Stimulated activated CD4-positive, alpha-beta T cell treated with anti-CD3 and anti-CD28 coated beads, Interleukin-1b, Interleukin-23, amount 100 ng/mL, for 1 hour (primary cell): ENCODE measurements at places on chromosomes 7 and 10.

DNA sequence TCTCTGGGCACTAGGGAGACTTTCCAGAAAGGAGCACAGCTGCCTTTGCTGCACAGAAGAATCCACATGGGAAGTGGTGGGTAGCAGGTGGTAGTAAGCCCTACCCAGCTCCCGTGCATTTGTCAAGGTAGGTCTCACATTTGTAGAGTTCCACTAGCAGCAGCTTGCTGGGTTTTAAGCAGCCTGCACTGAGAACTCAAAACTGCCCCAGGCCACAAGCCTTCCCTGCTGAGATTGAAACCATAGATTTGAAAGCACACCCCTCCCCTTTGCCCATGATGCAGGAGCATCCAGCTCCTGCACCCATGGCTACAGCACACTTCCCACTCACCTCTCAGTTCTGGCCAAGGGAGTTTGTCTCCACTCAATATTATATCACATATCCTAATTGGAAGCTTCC is 604.5 kb upstream of the STEAP1 start:
- DNase-seq = no peak

- DNase-seq = no peak
Observed at GRCh38 chr7:112173568-112173905, 32.7 kb downstream of the DOCK4 start.

DNA sequence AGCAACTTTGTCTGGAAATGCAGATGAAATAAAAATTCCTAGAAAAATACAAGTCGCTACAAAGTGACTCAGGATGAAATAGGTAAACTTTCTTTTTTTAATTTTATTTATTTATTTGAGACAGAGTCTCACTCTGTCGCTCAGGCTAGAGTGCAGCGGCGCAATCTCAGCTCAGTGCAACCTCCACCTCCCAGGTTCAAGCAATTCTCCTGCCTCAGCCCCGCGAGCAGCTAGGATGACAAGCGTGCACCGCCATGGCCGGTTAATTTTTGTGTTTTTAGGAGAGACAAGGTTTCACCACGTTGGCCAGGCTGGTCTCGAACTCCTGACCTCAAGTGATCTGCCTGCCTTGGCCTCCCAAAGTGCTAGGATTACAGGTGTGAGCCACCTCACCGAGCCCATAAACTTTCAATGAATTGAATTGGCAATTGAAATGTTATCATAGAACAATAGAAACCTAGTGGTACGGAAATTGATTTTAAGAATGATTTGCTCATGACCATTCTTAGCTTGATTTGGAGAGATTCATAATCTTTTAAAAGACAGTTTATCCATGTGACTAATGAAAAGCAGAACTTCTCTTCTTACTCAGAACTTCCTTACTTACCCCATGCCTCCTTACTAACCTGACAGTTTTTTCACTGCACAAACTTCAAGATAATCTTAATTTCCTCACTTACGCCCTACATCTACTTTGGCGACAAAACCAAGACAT is 161.7 kb downstream of the FAM107B start:
- no peak for DNase-seq

DNA sequence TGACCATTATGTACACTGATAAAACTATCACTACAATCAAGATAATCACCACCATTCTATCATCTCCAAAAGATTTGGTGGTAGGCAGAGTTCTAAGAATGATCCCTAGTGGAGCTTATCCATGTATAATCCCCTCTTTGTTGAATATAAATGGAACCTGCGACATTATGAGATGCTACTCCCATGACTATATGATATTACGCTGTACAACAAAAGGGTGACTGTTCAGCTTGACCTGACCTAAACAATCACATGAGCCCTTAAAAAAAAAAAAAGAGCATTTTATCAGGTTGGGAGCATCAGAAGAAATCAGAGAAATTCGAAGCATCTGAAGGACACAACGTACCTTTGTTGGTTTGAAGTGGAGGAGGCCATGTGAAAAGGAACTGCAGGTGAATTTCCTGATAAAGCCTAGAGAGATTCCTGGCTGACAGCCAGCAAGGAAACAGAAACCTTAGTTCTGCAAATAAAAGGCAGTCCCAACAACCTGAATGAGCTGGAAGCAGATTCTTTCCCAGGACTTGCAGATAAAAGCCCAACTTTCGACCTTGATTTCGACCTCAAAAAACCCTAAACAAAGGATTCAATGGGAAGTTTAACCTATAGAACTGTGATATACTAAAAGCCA is 270.7 kb downstream of the ADRA2A start:
- no peak for DNase-seq

- DNase-seq = no peak
Observed at GRCh38 chr10:77699080-77699645, 61.6 kb upstream of the KCNMA1 start.

DNA sequence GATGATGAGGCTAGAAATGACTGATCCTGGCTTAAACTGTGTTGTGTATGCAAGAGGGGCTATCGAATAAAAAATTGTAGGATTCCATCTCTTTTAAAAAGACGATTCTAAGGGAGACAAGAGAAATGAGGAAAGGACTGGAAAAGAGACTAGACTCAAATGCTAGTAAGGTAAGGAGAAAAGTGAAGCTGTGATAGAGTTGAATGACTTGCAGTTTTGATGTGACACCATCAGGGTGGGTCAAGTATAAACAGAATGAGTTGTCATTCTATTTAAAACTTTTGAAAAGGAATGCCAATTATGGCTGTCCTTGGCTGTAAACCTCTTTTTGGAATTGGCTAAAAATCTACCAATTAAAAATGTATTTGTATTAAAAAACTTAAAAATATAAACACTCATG is 184.5 kb upstream of the PHF14 start:
- no peak for DNase-seq

DNA sequence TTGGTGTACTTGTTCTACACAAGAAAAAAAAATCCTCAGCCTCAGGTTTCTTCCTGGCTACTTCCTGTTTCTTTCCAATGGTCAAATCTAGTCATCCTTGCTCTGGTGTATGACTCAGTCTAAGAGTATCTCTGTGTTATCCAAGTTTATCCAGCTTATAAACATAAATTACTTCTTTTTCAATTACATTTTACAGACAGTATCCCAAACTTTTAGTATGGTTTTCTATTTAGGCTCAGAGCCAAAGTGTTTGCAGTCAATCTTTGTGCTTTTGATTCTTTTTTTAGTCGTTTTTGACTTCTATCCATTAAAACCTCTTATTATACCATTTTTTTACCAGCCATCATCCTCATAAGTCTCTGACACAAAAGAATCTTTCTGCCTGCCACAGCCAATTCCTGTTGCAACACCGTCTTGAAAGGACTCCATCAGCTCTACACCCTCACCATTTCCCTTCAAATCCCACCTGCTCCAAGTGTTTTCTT is 294.6 kb downstream of the PTEN start:
- no peak for DNase-seq

GRCh38 chr7:70712942-70713341 is 419.0 kb upstream of the GALNT17 start:
- no peak for DNase-seq

- DNase-seq = no peak
Observed at GRCh38 chr10:8037941-8038894, 16.3 kb upstream of the GATA3 start.

DNA sequence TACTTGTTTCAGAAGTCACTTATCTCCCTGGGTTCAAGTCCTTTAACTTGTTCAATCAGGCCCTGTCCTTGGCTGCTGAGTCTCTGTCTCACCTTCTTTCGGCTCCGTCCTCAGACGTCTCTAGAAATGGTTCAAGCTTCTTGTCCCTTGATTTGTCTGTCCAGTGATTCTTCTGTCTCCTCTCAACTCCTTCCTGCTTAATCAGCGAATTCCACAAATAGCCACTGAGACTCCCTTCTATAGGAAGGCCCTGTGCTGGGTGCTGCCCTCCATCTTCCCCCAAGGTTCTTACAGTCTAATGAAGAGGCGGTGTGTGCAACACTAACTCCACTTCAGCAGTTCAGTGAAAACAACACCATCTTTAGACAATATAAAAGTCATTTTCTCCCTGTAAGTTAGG is 12.7 kb downstream of the FAM241B start:
- no peak for DNase-seq

- no peak for DNase-seq
Observed at GRCh38 chr10:71990706-71991269, 26.6 kb downstream of the CHST3 start.

GRCh38 chr7:55185941-55186609 is 167.3 kb downstream of the EGFR start:
- DNase-seq = no peak

- no peak for DNase-seq
Observed at GRCh38 chr7:116187400-116187799, 22.9 kb upstream of the TES start.

GRCh38 chr7:114793155-114793845 is 128.6 kb upstream of the MDFIC start:
- DNase-seq = no peak

GRCh38 chr10:22945934-22946673 is 18.3 kb downstream of the ARMC3 start:
- DNase-seq = no peak

DNA sequence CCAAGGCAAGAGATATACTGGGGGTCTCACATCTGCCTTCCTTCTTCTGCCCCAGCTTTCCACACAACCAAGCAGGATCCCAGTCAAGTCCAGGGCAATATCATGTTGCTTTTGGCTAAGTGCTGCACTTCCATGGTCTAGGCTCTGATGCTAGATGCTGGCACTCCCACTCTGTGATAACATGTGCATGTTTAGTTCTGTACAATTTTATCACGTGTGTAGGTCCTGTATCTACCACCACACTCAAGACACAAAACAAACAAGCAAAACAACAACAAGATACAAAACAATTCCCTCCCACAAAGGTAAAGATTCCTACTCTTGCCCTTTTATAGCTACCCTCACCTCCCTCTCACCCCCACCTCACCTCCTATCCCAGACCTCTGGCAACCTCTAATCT is 105.6 kb upstream of the HABP2 start:
- DNase-seq = no peak

DNA sequence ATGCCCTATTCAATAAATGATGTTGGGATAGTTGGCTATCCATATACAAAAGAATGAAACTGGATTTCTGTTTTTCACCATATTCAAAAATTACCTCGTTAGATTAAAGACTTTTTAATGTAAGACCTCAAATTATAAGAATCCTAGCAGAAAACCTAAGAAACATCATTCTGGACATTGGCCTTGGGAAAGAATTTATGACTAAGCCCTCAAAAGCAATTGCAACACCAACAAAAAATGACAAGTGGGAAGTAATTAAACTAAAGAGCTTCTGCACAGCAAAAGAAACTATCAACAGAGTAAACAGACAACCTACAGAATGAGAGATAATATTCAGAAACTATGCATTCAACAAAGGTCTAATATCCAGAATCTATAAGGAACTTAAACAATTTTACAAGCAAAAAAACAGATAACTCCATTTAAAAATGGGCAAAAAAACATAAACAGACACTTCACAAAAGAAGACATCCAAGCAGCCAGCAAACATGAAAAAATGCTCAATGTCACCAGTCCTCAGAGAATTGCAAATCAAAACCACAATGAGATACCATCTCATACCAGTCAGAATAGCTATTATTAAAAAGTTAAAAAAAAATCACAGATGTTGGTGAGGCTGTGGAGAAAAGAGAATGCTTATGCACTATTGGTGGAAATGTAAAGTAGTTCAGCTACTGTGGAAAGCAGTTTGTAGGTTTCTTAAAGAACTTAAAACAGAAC is 309.8 kb downstream of the AHR start:
- DNase-seq = no peak

- DNase-seq = no peak
Observed at GRCh38 chr10:5147981-5148677, 36.8 kb downstream of the AKR1C8 start.

DNA sequence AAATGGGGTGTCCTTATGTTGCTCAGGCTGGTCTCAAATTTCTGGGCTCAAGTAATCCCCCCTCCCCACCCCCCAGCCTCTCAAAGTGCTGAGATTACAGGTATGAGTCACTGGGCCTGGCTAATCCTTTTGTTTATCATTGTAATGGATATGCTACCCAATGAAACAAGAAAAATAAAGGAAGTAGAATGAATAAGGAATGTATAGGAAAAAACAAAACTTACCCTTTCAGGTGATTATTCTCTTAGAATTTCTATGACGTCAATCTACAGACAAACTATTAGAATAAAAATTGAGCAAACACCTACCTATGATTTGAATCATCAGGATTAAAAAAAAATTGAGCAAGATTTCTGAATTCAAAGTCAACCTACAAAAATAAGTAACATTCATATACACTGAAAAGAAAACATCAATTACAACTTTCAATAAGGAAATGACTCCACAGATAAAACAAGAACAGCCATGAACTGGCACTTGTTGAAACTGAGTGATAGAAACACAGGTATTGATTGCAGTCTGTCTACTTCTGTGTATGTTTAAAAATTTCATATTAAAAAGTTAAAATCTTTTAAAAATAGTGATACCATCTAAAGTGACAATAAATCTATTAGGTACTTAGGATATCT is 12.2 kb downstream of the ADAM12 start:
- no peak for DNase-seq

GRCh38 chr10:62237506-62237905 is 31.1 kb downstream of the RTKN2 start:
- no peak for DNase-seq

GRCh38 chr10:132445516-132446194 is 48.7 kb downstream of the PWWP2B start:
- DNase-seq = no peak

DNA sequence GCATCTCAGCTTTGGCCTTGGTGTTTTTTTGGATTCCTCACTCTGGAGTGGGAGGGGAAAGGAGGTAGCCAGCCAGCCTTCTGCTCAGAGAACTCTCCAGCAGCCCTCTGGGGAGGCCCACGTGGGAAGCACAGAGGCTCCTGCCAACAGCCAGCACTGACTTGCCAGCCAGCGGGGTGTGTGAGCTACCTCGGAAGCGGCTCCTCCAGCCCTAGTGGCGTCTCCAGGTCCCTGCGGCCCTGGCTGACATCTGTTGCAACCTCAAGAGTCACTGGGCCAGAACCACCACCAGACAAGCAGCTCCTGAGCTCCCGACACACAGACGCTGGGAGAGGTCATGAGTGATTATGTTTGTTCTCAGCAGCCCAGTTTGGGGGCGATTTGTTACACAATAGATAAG is 180.2 kb upstream of the FZD8 start:
- no peak for DNase-seq

DNA sequence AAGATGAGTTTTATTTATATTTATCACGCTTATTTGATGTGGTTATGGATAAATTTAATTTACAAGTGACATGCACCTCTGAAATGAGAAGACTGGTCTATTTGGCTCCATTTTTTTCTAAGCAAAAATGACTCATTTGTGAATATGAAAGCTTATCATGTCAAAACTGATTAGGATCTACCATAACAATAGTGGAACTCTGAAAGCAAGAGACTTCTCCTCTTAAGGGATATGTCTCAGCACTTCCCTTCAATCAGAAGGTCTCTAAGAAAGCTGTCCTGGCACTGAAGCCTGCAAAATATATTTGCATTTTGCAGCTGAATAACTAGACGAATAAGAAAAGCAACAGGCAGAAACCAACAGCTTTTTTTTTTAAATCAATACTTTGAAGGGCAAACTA is 12.7 kb downstream of the FAS start:
- no peak for DNase-seq
